ENCODE measurements at places on chromosomes 5 and 9. TPM values are rescaled to one million over a fixed set of nuclear protein-coding genes. Genes with fewer than 3 reads are reported as not detected.

Gene PLCXD3
- total RNA-seq = not detected

Gene ST8SIA4
- total RNA-seq = 7.0 TPM

Gene IL31RA
- total RNA-seq = not detected

DNA sequence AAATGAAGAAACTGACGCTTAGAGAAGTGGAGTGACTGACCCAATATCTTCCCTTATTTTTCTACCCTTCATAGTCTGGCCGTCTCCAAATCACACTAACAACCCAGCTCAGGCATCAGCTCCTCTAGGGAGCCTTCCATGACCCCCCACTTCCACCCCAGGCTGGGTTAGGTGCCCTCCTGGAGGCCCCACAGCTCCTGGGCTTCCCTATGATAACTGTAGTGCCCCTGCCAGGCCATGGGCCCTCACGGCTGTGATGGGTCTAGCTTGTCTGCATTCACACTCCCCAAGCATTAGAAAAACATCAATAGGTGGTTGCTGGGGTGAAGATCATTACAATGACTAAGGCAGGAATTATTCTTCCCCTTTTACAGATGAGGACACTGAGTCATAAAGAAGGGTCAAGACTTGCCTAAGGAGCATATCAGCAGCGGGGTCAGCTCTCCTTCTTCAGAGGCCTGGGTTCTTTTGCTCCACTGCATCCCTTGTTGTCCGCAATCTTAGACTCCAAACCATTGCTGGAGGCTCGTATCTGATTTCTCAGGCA is 7.3 kb downstream of the CORO2A start:
- no peak for DNase-seq

GRCh38 chr9:14433351-14434157 is 119.6 kb upstream of the NFIB start:
- peak; percentile 53 for DNase-seq

DNA sequence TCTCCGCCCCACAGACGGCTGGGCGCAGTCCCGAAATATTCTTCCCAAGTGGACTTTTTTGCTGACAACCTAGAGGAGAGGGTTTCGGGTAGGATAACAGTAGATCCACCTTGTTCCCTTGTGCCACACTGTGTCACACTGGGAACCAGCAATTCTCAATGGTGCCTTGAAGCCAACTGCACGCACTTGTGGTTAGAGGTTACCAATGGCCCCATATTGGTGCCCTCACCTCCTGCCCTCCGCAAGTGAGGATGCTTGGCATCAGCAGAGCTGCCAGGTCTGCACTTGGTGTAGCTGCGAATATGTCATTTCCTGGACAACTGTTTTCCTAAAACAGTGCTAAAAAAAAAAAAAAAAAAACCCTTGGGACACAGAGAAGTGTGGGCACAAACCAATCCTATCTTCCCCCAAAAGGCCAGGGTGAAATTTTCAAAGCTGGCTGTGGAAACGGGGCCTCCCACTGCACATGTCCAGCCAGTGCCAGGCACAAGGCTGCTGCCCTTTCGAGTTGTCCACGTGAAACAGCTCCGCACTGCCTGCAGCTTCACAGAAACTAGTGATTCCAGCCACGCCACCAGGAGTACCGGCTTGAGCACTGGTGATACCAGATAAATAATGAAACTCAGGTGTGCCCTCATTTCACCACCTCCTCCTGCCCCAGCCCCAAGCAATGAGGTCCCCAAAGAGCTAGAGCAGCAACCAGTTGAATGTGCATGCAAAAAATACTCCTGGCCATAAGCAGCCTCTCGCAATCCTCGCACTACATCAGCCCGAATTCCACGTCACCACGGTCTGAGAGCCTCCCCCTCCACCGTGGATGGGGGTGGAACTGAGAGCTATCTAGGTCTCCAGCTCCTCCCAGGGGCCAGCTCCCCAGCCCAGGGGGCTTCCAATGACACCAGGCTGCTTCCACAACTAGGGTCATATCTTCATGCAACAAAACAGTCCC is 51.2 kb downstream of the USP20 start:
- DNase-seq = no peak

- no peak for DNase-seq
Measured at GRCh38 chr5:158875272-158875679, 224.4 kb downstream of the EBF1 start.

DNA sequence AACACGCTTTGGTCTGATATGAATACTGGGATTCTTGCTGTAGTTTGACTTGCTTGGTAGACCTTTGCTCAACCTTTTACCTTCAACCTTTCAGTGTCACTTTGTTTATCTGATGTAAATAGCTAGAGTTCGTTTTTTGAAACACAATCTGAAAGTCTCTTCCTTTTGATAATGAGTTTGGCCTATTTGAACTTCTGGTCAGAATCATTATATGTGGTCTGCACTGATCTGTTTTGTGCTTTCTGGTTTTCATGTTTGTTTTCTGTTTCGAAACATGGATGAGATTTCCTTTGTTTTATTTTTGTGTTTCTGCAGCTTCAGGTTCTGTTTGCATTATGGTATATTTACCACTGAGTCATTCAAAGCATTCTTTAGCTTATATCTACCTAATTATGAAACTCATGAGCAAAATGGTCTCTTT is 217.5 kb downstream of the GABBR2 start:
- DNase-seq = no peak

DNA sequence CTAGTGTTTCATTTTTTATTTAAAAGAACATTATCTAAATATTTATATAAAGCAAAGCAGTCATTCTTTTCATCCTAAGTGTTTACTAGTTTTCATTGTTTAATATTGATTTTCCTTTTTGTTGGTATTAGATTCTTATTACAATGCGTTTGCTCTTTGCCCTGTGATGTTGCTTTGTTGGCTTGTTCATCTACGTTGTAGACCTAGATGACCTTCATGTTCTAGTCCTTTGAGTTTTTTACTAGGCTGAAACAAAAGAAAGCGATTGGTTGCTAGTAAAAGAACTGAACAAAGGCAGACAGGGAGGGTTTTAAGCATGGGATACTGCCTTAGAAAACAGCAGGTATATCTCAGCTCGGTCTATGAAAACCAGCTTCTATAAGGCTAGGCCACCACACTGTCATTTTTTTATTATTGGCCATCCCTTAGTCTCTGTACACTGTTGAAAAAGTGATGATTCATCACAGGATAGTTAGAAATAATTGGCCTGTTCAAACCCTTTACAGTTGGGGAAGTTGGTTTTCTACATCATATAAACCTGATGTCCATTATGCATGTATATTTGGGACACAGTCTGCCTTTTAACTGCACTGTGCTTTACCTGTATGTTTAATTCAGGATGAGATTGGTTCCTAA is 119.0 kb downstream of the ZCCHC7 start:
- no peak for DNase-seq

DNA sequence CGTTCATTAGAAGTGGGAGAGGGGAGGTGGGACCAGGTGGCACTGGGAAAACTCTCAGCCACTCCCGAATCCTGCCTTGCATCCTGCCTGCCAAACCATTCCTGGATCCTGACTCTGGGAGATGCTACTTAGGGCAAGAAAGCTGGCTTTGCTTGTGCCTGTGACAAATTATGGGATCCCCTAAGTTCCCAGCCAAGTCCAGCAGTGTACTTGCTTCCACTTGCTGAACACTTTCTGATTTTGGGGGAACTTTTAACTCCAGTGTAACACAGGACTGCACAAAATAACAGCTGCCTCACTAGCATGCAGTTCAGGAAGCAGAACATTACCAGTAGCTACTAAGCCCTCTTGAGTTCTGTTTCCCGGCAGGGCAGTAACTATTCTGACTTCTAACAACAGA is 12.5 kb upstream of the NKX2-5 start:
- no peak for DNase-seq

Measured in NCI-H460 (cell line).